T-cell (primary cell): ENCODE measurements at places on chromosomes 7 and 10. TPM values are rescaled to one million over a fixed set of nuclear protein-coding genes. Genes with fewer than 3 reads are reported as not detected.

NRG3 gene
- not detected for total RNA-seq

GPR37 gene
- total RNA-seq, result not detected

SORCS1 gene
- total RNA-seq, result not detected

AGAP5 gene
- total RNA-seq, result 11.6 TPM

SLC13A1 gene
- total RNA-seq, result not detected

HOXA10 gene
- total RNA-seq, result not detected

CCDC136 gene
- total RNA-seq, result 15.7 TPM

SLC39A12 gene
- not detected for total RNA-seq

NHLRC2 gene
- total RNA-seq, result 23.6 TPM

SUPV3L1 gene
- 34.1 TPM for total RNA-seq

MOGAT3 gene
- not detected for total RNA-seq

JCAD gene
- total RNA-seq, result not detected

PTPN20 gene
- 1.5 TPM for total RNA-seq

CTNNA3 gene
- 0.88 TPM for total RNA-seq

SLC29A3 gene
- 4.5 TPM for total RNA-seq

TMEM229A gene
- not detected for total RNA-seq

BAMBI gene
- 0.16 TPM for total RNA-seq

HELLS gene
- 12.3 TPM for total RNA-seq

KIAA1217 gene
- not detected for total RNA-seq

NUTM2B gene
- 1.4 TPM for total RNA-seq

PGAM2 gene
- total RNA-seq, result 1.7 TPM

HEPACAM2 gene
- total RNA-seq, result not detected

TFR2 gene
- 8.7 TPM for total RNA-seq

TMEM225B gene
- total RNA-seq, result 0.85 TPM

STEAP2 gene
- total RNA-seq, result not detected

LLCFC1 gene
- not detected for total RNA-seq

AFAP1L2 gene
- total RNA-seq, result 1.2 TPM

EBLN1 gene
- not detected for total RNA-seq

OR13A1 gene
- not detected for total RNA-seq

SEM1 gene
- total RNA-seq, result 17.8 TPM

MAP3K8 gene
- total RNA-seq, result 6.9 TPM

GPER1 gene
- 0.41 TPM for total RNA-seq

NRF1 gene
- total RNA-seq, result 31.5 TPM

HHEX gene
- 3.6 TPM for total RNA-seq

SLC16A9 gene
- 0.20 TPM for total RNA-seq

POLL gene
- total RNA-seq, result 52.6 TPM

AMZ1 gene
- total RNA-seq, result 0.73 TPM

KMT2E gene
- 169 TPM for total RNA-seq

TMEM176B gene
- total RNA-seq, result not detected

ACBD7 gene
- 0.28 TPM for total RNA-seq

DYDC2 gene
- not detected for total RNA-seq

TAS2R4 gene
- total RNA-seq, result 2.6 TPM

IFRD1 gene
- total RNA-seq, result 48.6 TPM

IRF5 gene
- total RNA-seq, result 12.7 TPM

AOC1 gene
- not detected for total RNA-seq

ZNF277 gene
- 26.6 TPM for total RNA-seq

ACSM6 gene
- total RNA-seq, result not detected

GHRHR gene
- total RNA-seq, result not detected

HOXA1 gene
- total RNA-seq, result 0.55 TPM

CHN2 gene
- 5.8 TPM for total RNA-seq

EMX2 gene
- not detected for total RNA-seq

MMP21 gene
- total RNA-seq, result 0.30 TPM

ERVW-1 gene
- total RNA-seq, result not detected

ZNF425 gene
- total RNA-seq, result 0.28 TPM

OR6V1 gene
- total RNA-seq, result not detected
